ENCODE measurements at places on chromosomes 13 and 19. TPM values are rescaled to one million over a fixed set of nuclear protein-coding genes. Genes with fewer than 3 reads are reported as not detected.
A peak's percentile ranks its signal among the peaks of the same experiment; 100 is the strongest.

LENG1 gene
- total RNA-seq: 5.9 TPM

GSX1 gene
- 11.4 TPM for total RNA-seq

IZUMO1 gene
- total RNA-seq: 0.23 TPM

CHAMP1 gene
- total RNA-seq: 63.9 TPM

PEAK3 gene
- total RNA-seq: not detected

SLC7A9 gene
- total RNA-seq: 0.50 TPM

GMIP gene
- 25.1 TPM for total RNA-seq

ZNF665 gene
- total RNA-seq: 8.2 TPM

BBC3 gene
- total RNA-seq: 6.1 TPM

DNA sequence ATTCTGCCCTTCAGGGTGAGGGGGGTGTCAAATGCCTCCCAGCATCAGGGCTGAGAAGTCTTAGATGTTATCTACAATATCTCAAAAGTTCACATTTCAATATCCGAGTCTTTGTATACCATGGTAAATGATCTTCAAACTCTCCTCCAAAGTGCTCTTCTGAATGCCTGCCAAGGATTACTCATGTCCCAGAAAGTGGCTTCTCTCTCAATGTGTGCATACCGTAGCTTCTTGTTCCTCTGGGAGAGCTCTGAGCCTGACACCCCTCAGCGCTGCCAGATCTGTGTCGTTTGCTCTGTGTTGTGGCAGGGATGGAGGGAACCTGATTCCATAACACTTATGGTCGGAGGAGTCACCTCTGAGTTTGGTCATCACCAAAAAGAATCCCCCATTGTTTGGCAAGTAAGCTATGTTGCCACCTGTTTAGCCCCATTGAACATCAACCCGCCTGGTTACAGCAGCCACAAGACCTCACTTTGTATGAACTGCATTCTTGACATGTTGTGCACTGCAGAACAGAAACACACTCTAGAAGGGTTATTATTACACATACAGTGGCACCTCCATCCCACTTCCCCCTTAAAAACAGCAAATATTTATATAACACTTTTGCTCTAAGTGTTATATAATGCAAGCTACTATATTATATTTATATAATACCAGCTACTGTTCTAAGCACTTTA, 163.1 kb upstream of the MIR17HG start:
- no peak for DNase-seq

DNA sequence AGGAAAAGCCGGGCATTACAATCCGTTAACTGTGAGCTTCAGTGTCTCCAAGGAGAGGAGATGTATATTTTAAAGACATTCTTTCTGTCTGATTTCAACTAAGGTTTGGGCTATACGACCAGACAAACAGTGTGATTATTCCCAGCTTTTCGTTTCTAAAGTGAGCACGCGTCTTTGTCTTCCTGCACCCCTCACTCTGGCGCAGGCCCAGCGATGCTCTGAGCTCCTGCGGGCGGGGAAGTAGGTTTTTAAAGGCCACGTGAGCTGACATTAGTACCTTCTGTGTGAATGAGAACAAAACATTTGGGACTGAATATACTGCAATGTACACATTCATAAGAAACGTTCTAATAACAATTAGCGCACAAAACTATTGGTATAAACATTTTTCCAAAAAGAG, 15.3 kb upstream of the RANBP3 start:
- no peak for DNase-seq

DNA sequence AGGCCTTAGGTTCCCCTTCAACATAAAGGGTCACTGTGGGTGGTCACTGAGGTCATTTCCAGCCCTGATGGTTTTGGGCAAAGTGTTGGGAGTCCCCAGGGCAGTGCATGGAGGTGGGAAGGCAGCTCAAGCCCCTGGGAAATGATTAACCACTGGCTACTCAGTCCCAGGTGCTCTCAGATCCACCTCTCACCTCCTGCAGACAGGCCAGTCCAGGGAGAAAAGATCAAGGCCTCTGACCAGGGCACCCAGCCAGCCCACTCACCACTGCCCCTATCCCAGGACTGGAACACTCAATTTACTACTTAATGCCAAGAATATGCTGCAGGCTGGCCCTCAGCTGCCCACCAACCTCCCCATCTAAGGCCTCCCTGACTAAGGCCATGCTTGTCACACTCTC, 1307.9 kb downstream of the UQCRFS1 start:
- DNase-seq: no peak

- DNase-seq: no peak
These were observed 190.9 kb downstream of the IRS2 start for GRCh38 chr13:109595471-109595870.

DNA sequence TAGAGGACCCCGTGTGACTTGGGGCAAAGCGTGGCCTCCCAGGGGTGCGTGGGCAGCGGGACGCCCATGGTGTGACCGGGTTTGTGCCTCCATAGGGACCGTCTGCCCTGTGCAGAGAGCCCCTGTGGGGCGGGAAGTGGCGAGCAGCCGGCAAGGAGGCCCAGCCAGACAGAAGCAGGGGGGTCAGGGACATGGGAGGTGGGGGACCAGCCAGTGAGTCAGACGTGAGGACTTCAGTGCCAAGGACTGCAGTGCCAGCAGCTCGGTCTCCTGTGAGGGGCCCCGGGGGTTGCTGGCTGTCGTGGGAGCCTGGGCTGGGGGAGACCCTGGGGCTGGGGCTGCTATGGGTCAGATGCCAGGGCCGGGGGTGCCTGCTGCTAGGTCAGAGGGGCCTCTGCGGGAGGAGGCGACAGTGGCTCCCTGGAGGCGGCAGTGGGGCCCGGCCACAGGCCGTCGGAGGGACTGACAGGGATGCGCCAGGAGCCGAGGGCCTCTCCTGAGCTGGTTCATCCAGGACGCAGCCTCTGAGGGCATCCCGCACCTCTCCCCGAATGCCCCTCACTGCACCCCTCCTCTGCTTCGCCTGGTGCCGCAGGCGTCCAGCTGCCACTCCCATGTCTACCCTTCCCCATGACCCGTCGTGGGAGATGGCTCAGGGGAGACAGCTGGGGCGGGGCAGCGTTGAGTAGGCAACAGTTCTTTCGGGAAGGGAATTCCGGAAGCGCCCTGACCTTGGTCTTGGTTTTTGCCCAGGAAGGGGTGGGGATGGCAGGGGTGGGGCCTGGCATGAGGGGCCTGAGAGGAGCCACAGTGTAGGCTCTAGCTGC, 80.0 kb downstream of the KDM4B start:
- no peak for DNase-seq

DNA sequence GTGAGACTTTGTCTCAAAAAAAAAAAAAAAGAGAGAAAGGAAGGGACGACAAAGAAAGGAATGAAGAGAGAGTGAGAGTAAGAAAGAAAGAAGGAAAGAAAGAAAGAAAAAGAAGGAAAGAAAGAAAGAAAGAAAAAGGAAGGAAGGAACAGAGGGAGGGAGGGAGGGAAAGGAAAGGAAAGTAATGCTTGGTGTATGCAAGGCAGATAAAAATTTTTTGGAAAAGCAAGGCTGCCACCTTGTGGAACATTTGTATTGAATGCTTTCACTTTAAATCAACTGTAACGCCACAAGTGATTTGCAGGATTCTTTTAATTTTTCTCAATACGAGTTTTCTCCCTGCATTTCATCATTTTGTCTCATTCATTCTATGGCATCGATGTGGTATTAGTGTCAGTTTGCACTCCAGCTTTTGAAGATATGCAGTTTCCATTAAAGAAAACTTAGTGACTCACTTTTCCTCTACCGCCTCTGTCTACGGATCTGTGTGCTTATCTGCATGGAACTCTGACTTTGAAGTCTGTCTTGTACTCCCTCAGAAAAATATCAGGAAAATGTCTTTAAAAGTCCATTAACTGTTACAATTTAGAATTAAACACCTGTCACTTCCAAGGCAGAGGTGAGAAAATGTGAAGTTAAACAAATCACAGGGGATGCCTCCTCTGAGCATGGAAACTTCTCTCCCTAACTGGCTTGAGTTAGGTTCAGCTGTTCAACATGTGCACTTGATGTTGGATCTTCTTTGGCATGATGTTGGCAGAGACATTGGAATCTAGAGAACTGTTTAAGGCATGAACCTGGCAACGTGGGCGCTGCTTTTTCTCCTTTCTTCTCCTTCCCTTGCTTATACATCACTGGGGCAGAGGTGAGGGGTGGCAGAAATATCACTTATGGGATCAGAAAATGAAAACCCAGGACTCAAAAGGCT, 20.0 kb upstream of the ZDHHC20 start:
- peak; percentile 48 for DNase-seq

DNA sequence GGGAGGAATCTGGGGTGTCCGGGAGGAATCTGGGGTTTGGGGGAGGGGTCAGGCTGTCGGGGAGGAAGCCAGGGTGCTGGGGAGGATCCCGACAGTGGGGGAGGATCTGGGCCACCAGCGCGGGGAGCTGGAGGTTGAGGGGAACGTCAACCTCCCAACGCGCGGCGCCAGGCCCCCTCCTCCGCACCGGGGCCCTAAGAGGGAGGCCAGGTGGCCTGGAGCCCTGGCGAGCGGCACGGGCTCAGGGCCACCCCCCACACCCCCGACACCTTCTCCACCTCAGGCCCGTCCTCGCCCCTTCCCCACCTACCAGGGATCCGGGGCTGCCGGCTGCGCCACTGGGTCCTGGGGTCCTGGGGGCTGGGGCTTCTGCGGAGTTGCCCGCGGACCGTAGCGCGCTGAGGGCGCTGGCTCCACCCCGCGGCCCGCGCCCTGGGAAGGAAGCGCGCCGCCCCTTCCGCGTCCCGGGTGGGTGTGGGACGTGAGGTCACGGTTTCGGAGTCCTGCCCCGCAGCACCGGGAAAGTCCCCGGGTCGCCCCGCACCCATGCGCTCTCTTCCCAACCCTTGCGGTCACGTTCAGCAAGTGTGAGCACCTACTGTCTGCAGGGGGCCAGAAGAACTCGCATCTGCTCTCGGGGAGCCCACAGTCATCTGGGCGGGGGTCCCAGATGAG, at the start of gene TICAM1:
Gene TICAM1 (minus strand): TSS at position 409 of the 675 bp plus-strand sequence. CDS start 13,335 bp downstream, outside the sequence.
- no peak for DNase-seq

GRCh38 chr13:101522607-101523006, 70.1 kb downstream of the ITGBL1 start:
- DNase-seq: no peak

DNA sequence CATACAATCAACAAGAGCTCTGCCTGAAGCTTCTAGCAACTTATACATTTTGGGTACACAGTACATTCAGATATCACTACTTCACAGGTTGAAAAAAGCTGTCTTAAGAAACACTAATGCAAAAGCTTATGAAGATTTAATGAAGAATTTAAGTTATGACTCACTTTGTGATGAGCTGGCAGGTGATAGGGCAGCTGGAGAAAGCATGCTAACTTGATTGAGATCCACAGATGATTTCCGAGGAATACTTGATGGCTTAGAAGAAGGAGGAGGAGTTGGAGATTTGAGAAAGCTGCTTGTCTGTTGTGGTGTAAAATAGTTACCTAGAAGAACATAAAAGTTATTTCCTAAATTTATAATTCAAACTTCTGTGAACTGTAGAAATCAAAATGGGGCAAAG, 23.3 kb downstream of the EXOSC8 start:
- no peak for DNase-seq

- DNase-seq: no peak
These were observed 376.4 kb upstream of the ZNF507 start for GRCh38 chr19:31969016-31969415.

GRCh38 chr13:113148940-113149503, 9.4 kb upstream of the PROZ start:
- DNase-seq: no peak

GRCh38 chr19:11737964-11738745, 591 bp downstream of the ZNF823 start:
- no peak for DNase-seq

DNA sequence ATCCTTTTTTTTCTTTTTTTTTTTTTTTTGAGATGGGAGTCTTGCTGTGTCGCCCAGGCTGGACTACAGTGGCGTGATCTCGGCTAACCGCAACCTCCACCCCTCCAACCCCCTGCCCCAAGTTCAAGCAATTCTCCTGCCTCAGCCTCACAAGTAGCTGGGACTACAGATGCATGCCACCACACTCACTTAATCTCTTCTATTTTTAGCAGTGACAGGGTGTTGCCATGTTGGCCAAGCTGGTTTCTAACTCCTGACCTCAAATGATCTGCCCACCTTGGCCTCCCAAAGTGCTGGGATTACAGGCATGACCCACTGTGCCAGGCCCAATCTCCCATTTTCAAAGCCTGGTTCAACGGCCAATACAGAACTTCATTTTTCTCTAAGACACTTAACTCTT, 9.1 kb downstream of the FOXO1 start:
- no peak for DNase-seq

DNA sequence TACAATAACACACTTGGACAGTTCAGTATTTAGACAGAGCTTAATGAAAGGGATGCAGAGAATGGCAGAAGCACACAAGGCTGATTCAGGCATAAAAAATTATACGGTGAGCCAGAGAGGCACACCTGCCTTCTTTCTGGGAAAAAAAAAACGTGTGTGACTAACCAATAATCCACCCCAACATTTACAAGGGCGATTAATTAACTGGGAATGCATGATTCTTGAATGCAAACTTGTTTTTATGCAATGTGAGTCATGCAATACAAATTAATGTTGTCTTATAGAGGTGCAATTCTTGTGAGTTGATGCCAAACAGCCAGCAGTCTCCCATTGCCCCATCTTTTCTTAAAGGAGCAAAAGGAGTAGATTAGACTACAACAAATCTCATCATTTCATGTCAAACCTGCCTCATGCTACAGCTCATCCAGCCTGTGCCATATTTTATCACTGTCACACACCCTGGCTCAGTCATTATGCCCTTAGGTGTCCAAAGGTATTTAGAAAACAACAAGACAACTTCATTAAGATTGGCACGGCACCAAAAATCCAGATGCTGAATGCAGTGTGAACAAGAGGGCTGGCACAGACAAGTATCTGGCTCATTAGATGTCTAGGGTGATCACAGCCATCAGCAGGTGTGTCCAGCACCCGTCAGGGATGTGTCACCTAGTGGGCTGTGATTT, 721.1 kb downstream of the EFNB2 start:
- DNase-seq: no peak

Measured in neural crest cell (in vitro differentiated cells).